ENCODE measurements at places on chromosomes 16 and 17. TPM values are rescaled to one million over a fixed set of nuclear protein-coding genes. Genes with fewer than 3 reads are reported as not detected.

The HOXB4 gene
- total RNA-seq, result under 0.01 TPM

The TBC1D3K gene
- total RNA-seq, result not detected

The NOXO1 gene
- 0.44 TPM for total RNA-seq

The B3GNT9 gene
- total RNA-seq, result 63.7 TPM

The EPX gene
- total RNA-seq, result not detected

The IGF2BP1 gene
- total RNA-seq, result 30.6 TPM

The FOXN1 gene
- total RNA-seq, result not detected

The KRTAP3-2 gene
- not detected for total RNA-seq

The PRR35 gene
- 0.14 TPM for total RNA-seq

The ZFPM1 gene
- total RNA-seq, result 4.4 TPM

The GNG13 gene
- total RNA-seq, result not detected

The GH2 gene
- total RNA-seq, result not detected

The PRDM7 gene
- total RNA-seq, result not detected

The EME2 gene
- total RNA-seq, result 10.3 TPM

The FAM117A gene
- total RNA-seq, result 0.57 TPM

The KRTAP4-5 gene
- not detected for total RNA-seq

The CLEC18B gene
- total RNA-seq, result not detected

The PRSS8 gene
- not detected for total RNA-seq

The THUMPD1 gene
- 83.5 TPM for total RNA-seq

The SKAP1 gene
- not detected for total RNA-seq

The EFNB3 gene
- total RNA-seq, result 1.5 TPM

The CA7 gene
- not detected for total RNA-seq

The OR1F1 gene
- total RNA-seq, result not detected

The ORAI3 gene
- total RNA-seq, result 84.9 TPM

The SLC5A11 gene
- total RNA-seq, result 0.14 TPM

The CA4 gene
- not detected for total RNA-seq

The SPATA22 gene
- 0.22 TPM for total RNA-seq

The C16orf92 gene
- not detected for total RNA-seq

The FAM234A gene
- 58.8 TPM for total RNA-seq

The TRIM65 gene
- total RNA-seq, result 14.4 TPM

The SPAG5 gene
- 2.4 TPM for total RNA-seq

The PLA2G10 gene
- total RNA-seq, result not detected

The C1QL1 gene
- not detected for total RNA-seq

The ADAD2 gene
- not detected for total RNA-seq

The C17orf107 gene
- 6.1 TPM for total RNA-seq

The SLC22A31 gene
- 0.57 TPM for total RNA-seq

The GPR139 gene
- total RNA-seq, result not detected

The TMEM235 gene
- not detected for total RNA-seq

The ABCA9 gene
- 2.0 TPM for total RNA-seq

The FBXW10 gene
- total RNA-seq, result under 0.01 TPM

The MYCBPAP gene
- total RNA-seq, result 0.44 TPM

The CD300LB gene
- not detected for total RNA-seq

The MED9 gene
- 13.0 TPM for total RNA-seq

The WSCD1 gene
- 0.14 TPM for total RNA-seq
